ENCODE measurements at places on chromosomes 13 and 19.

GRCh38 chr19:42178791-42179674, 38.4 kb downstream of the DEDD2 start:
- no peak for DNase-seq

GRCh38 chr13:27047081-27047480, 124.5 kb downstream of the USP12 start:
- DNase-seq: no peak

GRCh38 chr19:45919678-45920077, 5.1 kb upstream of the NANOS2 start:
- no peak for DNase-seq

- DNase-seq: no peak
Measured at GRCh38 chr13:100845128-100845757, 170.6 kb upstream of the TMTC4 start.

DNA sequence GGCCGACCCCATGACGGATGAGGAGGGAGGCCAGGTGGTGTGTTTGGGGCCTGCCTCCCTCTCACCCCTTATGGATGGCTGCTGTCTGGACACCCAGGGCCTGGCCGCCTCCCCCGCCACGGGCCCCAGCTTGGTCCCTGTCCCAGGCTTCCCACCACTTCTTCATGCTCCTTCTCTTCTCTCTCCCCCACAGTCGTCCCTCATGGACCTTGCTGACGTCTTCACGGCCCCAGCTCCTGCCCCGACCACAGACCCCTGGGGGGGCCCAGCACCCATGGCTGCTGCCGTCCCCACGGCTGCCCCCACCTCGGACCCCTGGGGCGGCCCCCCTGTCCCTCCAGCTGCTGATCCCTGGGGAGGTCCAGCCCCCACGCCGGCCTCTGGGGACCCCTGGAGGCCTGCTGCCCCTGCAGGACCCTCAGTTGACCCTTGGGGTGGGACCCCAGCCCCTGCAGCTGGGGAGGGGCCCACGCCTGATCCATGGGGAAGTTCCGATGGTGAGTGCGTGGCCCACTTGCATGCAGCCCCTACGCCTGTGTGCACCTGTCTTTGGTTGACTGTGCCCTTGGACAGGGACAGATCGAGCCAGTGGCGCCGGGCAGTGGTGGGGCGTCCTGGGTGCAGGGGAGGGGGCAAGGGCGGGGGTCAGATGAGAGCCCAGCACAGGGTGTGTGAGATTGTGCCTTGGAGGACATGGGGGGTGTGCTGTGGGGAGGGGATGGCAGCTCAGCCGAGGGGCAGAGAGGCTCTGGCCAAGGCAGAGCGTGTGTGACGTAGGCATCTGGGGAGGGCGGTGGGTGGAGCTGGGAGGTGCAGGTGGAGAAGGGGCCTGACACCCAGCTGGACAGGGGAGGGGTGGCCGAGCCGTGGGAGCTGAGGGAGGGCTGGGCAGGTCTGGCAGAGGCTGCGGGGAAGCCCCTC, 16.8 kb downstream of the EPN1 start:
- no peak for DNase-seq

- no peak for DNase-seq
Measured at GRCh38 chr19:37959665-37960114, 52.7 kb downstream of the SIPA1L3 start.

GRCh38 chr19:55161571-55162322, 4.2 kb upstream of the TNNI3 start:
- DNase-seq: no peak

DNA sequence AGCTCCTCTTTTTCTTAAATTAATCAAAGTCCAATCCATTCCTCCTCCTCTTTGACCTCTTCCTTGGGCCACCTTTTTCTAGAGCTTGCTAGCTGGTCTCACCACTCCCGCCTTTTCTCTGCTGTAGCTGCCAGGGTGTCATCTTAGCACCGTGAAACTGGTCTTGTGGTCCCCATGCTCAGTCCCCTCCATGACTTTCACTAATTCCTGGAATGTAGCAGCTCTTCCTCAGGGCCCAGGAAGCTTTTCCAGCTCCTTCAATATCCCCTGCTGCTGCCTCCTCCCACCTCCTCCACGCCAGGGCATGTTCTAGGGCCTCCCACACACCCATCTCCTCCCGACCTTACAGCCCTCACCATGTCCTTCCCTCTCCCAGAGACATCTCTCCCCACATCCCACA, 222.2 kb downstream of the MYO16 start:
- no peak for DNase-seq

- no peak for DNase-seq
Measured at GRCh38 chr19:43441716-43442115, 23.7 kb downstream of the LYPD3 start.

GRCh38 chr13:114151565-114152284, 19.3 kb upstream of the RASA3 start:
- DNase-seq: no peak

DNA sequence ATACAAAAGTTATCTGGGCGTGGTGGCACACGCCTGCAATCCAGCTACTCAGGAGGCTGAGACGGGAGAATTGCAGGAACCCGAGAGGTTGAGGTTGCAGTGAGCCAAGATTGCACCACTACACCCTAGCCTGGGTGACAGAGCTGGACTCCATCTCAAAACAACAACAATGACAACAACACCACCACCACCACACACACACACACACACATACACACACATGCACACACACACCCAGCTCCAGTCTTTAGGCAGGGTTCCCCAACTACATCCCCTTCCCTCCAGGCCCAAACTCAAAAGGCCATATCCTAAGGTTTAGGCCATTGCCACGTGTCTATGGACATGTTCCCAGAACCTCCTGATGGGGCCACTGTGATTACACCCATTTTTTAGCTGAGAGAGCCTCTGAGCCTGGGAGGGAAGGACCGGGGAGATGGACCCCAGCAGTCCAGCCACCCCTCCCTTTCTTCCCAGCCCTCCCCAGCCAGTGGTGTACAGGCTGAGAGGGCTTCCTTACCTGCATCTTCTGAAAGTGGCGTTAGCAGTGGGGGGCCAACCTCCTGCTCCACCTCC, 9.0 kb upstream of the DMWD start:
- no peak for DNase-seq

- no peak for DNase-seq
Measured at GRCh38 chr19:6808494-6808893, 36.0 kb downstream of the VAV1 start.

GRCh38 chr13:52010890-52011631, at the start of gene ATP7B:
TSS of gene ATP7B (minus strand) at chr13:52011450. CDS start at chr13:52011337, 113 bp downstream.
- no peak for DNase-seq

DNA sequence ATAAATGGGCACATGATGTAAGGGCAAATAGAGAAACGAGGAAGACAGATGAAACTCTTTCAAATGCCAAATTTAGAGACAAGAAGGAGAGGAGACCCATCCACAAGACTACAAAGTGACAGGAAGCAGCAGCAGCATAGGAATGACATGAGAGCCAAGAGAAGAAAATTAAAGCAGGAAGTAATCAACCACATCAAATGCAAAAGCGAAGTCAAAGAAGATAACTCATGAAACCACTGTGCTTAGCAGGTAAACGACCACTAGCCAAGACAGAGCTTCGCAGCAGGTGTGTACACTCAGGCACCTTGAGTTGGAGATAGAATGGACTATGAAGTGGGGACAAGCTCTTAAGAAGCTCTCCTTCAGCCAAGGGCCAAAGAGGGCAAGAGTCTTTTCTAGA, 64.1 kb downstream of the KLF12 start:
- DNase-seq: no peak

- no peak for DNase-seq
Measured at GRCh38 chr13:28333204-28333881, 161.6 kb downstream of the FLT1 start.

DNA sequence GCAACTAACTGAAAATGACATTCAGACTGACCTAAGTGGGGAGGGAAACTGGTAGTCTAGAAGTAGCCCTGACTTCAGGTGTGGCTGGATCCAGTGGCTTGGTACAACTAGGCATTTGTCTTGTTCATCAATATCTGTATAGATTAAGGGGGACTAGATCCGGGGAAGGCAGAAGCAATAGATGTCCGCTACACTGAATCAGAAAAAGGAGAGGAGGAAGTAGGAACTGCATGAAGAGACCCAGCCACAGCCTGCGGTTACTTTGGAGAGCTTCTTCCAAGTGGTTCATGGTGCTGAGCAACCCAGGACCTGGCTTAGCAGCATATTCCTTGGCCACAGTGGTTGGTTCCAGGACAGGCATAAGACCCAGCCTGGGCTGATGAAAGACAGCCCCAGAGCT, 9.9 kb upstream of the PRODH2 start:
- DNase-seq: no peak

DNA sequence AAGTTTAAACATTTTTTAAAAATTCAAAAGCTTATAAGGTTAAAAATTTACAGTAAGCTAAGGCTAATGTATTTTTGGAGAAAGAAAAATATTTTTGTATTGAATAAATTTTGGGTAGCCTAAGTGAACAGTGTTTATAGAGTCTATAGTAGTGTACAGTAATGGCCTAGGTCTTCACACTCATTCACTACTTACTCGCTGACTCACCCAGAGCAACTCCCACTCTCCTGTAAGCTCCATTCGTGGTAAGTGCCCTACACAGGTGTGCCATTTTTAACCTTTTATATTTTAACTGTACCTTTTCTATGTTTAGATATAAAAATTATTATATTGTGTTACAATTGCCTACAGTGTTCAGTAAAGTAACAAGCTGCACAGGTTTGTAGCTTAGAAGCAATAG, 96.6 kb upstream of the FREM2 start:
- no peak for DNase-seq

DNA sequence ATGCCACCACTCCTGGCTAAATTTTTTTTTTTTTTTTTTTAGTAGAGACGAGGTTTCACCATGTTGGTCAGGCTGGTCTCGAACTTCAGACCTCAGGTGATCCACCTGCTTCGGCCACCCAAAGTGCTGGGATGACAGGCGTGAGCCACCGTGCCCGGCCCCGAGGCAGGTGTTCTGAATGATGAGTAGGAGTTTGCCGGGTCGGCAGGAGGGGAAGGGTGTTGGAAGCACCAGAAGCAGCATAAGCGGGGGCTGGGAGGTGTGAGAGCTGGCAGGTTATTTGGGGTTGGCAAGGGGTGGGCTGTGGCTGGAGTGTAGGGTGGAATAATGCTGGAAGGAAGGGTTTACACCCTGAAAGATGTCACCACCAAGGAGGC, 1.8 kb downstream of the SPPL2B start:
- DNase-seq: no peak

GRCh38 chr19:18468517-18468916, 30.6 kb upstream of the ISYNA1 start:
- DNase-seq: no peak

DNA sequence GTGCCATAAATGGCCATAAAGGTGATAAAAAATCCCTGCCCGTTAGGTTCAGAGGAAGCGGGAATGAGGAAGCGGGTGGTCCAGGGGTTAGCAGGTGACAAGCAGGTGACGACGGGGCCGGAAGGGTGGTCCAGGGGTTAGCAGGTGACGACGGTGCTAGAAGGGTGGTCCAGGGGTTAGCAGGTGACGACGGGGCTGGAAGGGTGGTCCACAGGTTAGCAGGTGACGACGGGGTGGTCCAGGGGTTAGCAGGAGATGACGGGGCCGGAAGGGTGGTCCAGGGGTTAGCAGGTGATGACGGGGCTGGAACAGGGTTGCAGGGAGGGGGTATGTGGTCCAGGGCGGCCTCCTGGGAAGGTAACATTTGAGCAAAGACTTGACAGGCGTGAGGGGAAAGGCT, 6.3 kb downstream of the PRSS57 start:
- DNase-seq: no peak

DNA sequence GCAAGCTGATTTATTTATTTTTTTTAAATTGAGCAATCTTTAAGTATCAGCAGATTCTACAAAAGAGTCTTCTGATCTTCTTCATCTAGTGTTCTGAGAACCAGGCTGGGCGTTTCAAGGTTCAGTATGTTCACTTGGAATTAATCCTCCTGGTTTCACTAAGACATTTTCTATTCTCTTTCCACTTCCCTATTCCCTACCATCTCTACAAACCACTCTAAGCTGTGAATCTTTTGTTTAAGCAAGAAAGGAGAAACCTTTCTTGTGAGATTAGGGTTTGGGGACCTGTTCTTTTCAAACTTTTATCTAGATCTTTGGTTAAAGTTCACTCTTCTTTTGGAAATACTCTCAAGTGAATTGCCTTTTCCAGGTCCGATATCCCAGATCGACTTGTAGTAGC, 59.3 kb downstream of the URI1 start:
- no peak for DNase-seq

DNA sequence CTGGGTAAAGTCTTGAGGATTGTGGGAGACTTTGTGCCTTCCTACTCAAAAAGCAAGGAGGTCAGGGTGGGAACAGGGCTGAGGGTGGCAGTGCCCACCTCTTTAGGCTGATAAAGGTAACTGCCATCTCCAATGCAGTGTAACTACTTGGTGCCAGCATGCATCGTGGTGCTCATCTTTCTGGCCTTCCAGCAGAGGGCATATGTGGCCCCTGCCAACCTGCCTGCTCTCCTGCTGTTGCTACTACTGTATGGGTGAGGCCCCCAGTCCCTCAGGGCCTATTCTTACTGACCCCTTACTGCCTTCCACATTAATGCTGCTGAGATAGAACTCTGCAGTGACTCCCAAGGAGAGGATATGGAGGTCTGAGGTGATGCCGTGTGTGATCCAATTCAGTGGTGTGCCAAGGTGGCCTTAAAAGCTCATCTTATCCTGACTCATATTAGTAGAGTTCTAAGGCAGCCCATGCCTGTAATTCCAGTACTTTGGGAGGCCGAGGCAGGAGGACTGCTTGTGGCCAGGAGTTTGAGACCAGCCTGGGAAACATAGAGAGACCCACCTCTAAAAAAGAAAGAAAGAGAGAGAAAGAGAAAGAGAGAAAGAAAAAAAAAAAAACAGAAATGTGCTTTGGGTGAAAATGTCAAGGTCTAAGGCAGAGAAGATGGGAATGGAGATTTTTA, 9.7 kb upstream of the ARHGAP45 start:
- DNase-seq: peak; percentile 63

DNA sequence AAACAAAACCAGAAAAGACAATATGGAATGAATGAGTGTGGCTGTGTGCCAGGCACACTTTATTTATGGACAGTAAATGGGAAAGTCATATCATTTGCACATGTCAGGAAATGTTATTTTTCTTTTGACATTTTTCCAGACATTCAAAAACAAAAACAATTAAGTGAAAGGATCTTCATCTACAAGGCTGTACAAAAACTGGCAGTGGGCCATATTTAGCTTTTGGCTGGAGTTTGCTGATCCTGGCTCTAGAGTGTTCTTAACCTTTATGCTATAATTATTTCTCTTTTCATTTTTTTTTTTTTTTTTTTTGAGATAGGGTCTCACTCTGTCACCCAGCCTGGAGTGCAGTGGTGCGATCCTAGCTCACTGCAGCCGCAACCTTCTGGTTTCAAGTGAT, 6.5 kb upstream of the TNFSF9 start:
- DNase-seq: no peak

- no peak for DNase-seq
Measured at GRCh38 chr19:56690670-56691069, 19.1 kb upstream of the ZNF835 start.

GRCh38 chr19:5259750-5260149, 80.9 kb downstream of the PTPRS start:
- no peak for DNase-seq

DNA sequence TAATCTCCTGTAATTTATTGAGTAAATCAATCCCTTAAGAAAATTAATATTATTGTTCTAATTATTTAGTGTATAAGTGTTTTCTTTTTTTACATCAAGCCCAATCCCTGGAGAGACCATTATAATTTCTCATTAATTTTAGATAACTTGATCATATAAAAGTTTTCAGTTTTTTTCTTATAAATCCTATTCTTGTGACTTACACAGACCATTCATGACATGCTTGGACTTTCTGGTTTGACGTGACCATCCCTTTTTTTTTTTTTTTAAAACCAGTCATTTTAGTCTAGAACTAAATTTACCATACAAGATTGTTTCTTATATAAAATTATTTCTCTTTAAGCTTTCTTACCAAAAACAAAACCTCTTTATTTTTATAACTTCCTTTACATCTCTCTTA, 5.4 kb upstream of the MTRF1 start:
- DNase-seq: peak; percentile 4

GRCh38 chr13:76745261-76746200, 140.7 kb downstream of the KCTD12 start:
- no peak for DNase-seq

Measured in right kidney (tissue), 9 donors.